ENCODE measurements at places on chromosomes 12 and 14.

DNA sequence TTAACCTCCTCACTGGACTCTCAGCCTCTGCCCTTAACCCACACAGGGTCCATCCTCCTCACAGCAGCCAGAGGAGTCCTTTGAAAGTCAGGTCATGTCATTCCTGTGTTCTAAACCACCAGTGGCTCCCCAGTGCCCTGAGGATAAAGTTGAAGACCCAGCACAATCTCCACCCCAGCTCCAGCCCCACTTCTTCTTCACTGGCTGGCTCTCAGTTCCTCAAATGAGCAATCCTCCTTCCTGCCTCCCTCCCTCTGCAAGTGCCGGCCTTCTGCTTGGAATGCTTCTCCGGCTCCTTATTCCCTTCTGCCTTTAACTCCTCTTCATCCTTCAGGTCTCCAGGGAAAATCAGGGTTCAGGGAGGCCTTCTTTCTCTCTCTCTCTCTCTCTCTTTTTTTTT, 32.0 kb upstream of the SPPL3 start:
- DNase-seq: no peak

GRCh38 chr12:72135021-72135301, 137.2 kb upstream of the TRHDE start:
- DNase-seq: no peak

DNA sequence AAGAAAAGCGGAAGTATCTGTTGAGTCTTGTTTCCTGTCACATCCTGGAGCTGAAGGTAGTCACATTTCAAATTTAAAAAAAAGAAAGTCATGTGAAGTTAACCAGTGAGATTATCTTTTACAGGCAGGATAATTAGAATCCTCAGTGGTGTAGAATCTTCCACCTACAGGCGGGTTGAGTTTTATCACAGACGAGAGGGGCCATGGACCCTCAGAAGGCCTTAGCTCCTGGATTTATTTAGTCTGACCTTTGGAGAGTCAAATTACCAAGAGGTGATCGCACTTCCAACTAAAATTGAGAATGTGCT, 13.0 kb upstream of the GNG2 start:
- no peak for DNase-seq

DNA sequence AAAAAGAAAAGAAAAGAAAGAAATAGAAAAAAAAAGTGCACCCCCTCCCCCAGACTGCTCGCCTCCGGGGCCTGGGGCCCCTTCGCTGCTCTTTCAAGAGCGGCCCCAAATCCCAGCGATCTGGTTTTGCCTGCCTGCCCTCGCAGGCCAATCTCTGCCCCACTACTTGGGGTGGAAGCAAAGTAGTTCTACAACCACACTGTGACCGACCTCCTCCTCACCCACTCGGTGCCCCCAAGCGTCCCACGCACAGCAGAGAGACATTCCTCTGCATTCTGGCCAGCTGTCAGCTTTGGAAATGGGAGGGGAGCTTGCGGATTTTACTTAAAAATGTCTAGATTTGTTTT, 2.4 kb upstream of the TBX3 start:
- DNase-seq: no peak

GRCh38 chr12:8936735-8937134, 12.7 kb downstream of the M6PR start:
- DNase-seq: no peak

DNA sequence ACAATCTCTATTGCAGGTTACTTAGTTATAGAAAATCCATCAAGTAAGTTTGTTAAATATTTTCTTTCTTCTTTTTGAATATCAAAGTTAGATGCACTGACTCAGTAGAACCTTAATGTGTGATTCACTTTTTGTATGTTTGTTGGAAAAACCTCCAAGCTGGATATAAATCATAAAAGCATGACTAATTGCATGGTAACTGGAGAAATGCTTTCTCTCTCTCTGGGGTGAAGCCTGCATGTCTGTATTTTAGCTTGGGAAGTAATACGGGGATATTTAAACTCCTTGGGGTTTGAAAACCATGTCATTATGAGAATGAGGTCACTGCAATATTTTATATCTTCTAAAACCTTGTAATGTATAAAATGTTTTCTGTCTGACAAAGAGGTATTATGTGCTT, 58.6 kb upstream of the MYF6 start:
- no peak for DNase-seq

DNA sequence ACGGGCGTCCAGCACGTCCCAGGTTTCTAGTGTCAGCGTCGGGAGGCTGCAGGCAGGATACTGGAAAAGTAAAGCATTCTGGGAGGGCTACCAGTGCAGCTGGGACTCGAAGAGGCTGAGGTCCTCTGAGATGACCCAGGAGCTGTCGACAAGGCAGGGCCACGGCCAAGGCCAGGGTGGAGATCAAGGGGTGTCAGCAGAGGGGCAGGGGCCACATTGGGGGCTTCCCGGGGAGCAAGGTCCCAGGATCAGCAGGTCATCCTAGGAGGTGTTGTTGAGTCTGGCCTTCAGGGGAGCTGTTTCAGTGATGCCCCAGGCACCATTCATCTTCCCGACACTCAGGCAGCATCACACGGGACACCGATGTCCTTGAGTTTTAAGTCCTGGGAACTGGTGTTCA, 377.8 kb upstream of the SFSWAP start:
- no peak for DNase-seq

DNA sequence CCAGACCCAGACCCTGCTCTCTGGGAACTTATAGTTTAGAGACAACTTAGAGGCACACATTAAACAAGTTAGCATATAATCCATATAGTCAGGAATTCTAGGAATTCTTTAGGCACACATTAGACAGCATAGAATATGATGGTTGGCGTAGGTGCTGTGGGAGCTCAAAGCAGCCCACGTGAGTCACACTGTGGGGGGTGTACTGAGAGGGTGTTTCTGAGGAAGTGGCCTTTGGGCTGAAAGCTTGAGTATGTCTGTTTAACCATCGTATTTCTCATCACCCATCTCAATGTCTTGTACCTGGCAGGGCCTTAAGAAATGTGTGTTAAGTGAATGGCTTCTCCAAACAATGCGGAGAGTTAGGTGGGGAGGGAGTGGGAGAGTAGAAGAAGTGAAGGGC, 67.2 kb downstream of the TMEM30B start:
- DNase-seq: no peak

GRCh38 chr14:59272633-59273032, 84.2 kb downstream of the DAAM1 start:
- no peak for DNase-seq

- no peak for DNase-seq
Observed at GRCh38 chr12:54141431-54142113, 47.2 kb downstream of the SMUG1 start.

DNA sequence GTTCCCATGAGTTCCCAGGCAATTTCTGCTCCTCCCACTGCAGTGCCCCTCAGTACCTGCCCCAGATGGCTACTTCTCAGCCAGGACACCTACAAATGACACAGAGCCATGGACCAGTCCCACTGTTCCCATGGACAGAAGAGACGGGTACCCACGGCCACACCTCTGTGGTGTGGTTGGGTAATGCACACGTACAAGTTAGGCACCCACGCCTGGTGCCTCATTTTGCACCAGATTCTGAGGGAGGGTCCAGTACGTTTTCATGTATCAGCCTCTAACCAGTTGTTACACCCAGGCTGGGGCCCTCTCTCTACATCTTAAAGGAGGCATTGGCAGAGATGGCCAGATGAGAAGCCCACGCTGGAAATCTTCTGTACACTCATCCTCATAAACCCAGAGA, 114.0 kb downstream of the DICER1 start:
- DNase-seq: no peak

- no peak for DNase-seq
Observed at GRCh38 chr12:83136411-83136810, 449.7 kb downstream of the TMTC2 start.

DNA sequence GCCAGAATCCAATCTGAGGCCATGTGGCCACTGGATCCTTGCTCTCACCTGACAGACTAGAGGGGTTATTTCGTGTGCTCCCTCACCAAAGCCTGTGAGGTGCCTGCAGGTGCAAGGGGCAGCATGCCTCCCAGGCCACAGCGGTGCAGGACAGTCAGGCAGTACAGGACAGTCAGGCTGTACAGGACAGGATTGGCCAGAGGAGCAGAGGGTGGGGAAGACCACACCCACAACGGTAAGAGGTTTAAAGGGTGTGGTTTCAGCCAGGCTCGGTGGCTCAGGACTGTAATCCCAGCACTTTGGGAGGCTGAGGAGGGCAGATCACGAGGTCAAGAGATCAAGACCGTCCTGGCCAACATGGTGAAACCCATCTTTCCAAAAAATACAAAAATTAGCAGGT, 3.1 kb upstream of the BRF1 start:
- DNase-seq: no peak

DNA sequence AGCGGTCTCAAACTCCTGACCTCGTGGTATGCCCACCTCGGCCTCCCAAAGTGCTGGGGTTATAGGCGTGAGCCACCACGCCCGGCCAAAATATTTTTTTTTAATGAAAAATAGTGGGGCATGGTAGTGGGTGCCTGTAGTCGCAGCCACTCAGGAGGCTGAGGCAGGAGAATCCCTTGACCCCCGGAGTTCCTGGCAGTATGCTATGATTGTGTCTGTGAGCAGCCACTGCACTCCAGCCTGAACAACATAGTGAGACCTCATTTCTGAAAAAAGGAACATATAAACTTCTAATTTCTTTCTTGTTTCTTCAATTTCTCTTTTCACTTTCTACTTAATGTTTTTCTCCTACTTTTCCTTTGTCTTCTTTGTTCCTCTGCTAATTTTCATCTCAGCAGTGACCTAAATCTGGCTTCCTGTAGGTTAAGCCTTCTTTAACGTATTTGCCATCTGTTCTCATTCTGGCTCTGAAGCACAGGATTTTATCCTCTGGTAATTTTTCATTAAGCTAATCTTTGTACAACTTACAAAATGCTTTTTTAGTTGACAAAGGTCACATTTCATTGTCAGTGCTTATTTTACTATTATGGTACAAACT, 4.5 kb upstream of the RPGRIP1 start:
- DNase-seq: no peak

DNA sequence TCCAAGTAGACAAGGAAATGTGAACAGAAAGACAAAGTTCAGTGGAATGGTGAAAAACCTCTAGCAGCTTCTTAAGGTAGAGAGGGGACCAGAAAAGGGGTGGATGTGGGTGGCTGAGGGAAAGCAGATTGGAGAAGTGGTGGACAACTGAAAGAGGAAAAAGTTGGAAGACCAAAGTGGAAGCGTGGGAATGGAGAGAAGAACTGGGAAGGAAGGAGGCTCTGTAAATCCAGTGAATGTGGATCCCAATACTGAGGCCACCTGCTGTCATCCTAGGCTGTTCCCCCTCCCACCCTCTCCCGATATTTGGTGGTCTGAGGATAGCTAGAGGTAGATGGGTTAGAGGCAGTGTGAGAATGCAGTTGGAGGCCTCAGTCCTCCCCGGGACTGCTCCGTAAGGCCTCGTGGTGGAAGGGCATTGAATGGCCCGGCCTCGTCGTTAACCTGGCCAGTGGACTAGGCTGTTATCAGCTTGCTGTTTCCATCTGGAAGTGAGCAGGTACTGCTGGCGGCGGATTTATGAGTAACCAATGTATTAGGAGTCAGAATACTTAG, 822 bp upstream of the POU6F1 start:
- DNase-seq: no peak

- no peak for DNase-seq
Observed at GRCh38 chr14:75627406-75627805, 33.3 kb downstream of the ERG28 start.

- no peak for DNase-seq
Observed at GRCh38 chr14:33792009-33792719, 158.7 kb downstream of the EGLN3 start.

Measured in stimulated activated CD4-positive, alpha-beta T cell treated with anti-CD3 and anti-CD28 coated beads, Interleukin-15, amount 100 ng/mL, for 1 hour (primary cell).